ENCODE measurements at places on chromosomes 16 and 17. TPM values are rescaled to one million over a fixed set of nuclear protein-coding genes. Genes with fewer than 3 reads are reported as not detected.

CA7 gene
- total RNA-seq, result not detected

NUDT21 gene
- total RNA-seq, result 121 TPM

PPP1R27 gene
- total RNA-seq, result 0.22 TPM

CCDC78 gene
- 3.6 TPM for total RNA-seq

MYH11 gene
- total RNA-seq, result 0.22 TPM

CDH11 gene
- total RNA-seq, result 0.83 TPM

FBXW10B gene
- total RNA-seq, result 3.5 TPM

SCNN1G gene
- total RNA-seq, result 0.06 TPM

CLEC3A gene
- not detected for total RNA-seq

USP7 gene
- 91.5 TPM for total RNA-seq

PRCD gene
- not detected for total RNA-seq

TP53TG3B gene
- not detected for total RNA-seq

KRT17 gene
- 1.3 TPM for total RNA-seq

UQCRC2 gene
- 176 TPM for total RNA-seq

CACNG3 gene
- total RNA-seq, result not detected

ZNF207 gene
- total RNA-seq, result 252 TPM

SPATA32 gene
- 0.21 TPM for total RNA-seq

RAB26 gene
- total RNA-seq, result 3.9 TPM

SYT17 gene
- 11.6 TPM for total RNA-seq

PDILT gene
- not detected for total RNA-seq

CDC6 gene
- total RNA-seq, result 64.9 TPM

PRSS33 gene
- not detected for total RNA-seq

TBC1D3E gene
- total RNA-seq, result not detected

PRR35 gene
- 0.05 TPM for total RNA-seq

NPIPA2 gene
- 1.4 TPM for total RNA-seq

PKMYT1 gene
- total RNA-seq, result 69.3 TPM
